EL (cell line): ENCODE measurements at places on chromosomes 7 and 10.

DNA sequence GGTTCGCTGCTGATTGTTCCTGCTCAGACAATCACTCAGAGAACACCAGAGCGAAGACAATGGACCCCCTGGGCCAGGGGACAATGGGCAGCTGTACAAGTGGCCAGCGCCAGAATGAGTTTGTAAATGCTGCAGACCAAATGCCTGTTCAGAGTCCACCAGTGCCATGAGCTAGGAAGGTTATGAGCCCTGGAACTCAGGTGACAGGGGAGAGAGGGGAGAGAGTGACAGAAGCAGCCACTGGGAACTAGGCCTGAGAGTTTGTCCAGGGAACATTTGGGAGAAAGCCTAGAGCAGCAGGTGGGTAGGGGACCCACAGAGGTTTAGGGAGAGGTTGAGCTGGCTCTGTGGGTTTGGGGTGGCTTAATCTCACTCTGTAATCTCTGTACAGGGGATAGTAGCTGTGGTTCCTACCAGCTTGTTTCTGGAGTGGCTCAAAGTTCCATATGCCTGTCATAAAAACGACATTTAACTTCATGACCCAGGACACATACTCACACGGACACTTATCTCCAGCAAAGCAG lies 60.4 kb downstream of the C10orf105 start:
- DNase-seq, result no peak

DNA sequence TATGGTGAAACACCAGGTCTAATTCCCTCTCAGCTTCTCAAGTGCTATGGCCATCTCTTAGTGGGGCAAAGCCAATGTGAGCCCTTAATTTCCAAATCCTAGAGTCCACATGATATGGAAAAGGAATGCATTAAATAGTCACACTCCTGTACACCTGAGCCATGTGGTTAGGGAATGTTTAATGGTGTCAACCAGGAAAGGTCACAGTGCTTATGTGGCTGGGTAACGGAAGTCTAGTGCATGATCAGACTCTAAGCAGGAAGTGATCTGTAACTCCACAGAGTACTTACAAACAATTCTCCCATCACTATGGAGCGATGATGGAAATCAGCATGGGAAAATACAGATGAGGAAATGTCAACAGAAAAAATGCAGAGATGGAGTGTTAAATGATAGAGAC lies 148.8 kb downstream of the MAGI2 start:
- DNase-seq, result no peak

- peak; percentile 67 for DNase-seq
Measured at GRCh38 chr10:73744664-73744975, 448 bp downstream of the SEC24C start.

DNA sequence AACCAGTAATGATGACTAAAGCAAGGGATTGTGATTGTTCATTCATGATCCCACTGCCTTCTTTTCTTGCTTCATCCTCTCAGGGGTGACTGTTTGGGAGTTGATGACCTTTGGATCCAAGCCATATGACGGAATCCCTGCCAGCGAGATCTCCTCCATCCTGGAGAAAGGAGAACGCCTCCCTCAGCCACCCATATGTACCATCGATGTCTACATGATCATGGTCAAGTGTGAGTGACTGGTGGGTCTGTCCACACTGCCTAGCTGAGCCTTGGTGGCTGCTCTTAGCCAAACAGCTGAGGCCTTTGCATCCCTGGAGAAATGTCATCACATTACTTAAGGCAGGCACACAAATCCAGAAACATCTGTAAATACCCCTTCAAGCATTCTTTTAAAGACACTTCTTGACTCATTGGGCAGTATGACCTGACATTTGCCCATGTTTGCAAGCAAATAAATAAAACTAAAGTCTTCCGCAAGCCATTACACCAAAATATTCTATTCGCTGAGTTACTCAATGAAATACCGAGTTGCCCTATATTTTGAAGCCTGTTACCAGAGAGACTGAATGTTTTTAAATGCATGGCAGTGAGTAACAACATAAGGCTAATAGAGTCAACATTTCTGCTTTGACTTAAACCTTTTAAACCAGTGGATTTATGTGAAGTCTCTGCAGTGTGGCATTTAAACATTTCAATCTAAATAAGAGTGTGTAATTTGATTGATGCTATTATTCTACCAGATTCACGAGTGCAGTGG lies 166.3 kb upstream of the LANCL2 start:
- no peak for DNase-seq

DNA sequence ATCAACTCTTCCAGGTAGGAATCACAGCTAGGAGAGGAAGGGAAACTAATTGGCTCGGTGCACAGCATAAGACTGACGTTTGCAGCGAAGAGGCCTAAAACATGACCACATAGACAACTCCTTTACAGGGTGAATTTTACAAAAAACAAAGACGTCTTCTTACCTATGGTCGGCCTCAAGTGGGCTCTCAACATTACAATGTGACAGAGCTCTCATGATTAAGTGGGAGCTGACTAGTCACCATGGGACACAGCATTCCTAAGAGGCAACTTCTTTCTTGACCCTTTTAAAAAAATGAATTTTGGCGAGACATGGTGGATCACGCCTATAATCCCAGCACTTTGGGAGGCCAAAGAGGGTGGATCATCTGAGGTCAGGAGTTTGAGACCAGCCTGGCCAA lies 4.6 kb downstream of the PDIA4 start:
- DNase-seq, result no peak

- DNase-seq, result peak; percentile 40
Measured at GRCh38 chr7:92837000-92837749, 802 bp upstream of the CDK6 start.

- DNase-seq, result no peak
Measured at GRCh38 chr7:68314208-68314607, 1284.1 kb upstream of the AUTS2 start.

DNA sequence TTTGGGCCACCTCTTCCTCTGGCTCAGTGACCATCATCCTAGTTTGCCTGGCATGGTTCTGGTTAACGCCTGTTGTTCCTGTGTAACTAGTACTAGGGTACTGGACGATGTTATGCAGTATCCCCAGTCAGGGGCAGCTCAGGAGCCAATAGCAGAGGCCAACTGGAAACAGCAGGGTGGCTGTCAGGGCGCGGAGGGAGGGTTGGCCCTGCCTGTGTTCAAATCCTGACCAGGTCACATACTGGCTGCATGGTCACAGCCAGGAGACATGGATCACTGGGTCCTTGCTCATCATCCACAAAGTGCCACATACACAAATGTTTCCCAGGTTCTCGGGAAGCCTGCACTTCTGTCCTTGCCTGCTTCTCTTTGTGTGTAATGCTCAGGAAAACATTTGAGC lies 12.3 kb upstream of the RBP3 start:
- DNase-seq, result no peak

DNA sequence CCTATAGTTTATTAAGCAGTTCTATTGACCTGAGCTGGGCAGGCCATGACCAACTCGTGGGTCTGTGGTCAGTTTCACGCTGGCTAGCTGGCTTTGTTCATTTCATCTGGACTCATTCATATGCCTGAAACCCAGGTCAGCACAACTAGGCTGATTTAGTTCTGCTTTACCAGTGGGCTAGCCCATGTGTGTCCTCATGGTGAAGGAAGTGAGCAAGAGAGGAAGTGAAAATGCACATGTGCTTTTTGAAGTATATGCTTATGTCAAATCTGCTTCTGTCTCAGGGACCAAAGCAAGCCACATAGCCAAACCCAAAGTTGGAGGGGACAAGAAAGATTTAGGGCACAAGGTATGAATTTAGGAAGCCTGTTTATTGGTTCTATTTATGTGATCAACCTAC lies 154.5 kb downstream of the RNF133 start:
- no peak for DNase-seq

- DNase-seq, result no peak
Measured at GRCh38 chr7:113373863-113374262, 255.5 kb upstream of the SMIM30 start.

DNA sequence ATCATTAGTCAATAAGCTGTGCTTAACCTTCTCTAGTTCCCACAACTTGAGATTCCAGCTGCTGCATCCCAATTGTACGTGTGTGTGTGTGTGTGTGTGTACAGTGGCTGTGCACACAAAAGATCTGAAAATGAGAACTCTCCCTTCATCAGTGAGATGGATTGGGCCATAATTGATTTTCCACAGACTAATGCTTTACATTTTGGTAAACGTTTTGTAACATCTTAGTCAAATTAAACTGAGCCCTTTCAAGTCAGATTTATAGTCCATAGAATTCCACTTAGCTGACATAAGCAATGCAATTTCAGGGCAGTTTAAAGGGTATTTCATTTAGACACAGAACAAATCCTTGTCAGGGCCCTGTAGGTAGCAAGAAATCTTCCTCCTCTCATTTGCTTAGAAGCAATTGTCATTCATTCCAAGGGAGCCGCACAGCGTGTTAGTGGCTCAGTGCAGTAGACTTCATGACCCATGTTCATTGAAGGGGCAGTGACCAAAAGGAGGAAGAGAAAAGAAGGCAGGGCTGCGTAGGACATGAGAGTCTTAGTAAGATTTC lies 1123.5 kb upstream of the AUTS2 start:
- no peak for DNase-seq

DNA sequence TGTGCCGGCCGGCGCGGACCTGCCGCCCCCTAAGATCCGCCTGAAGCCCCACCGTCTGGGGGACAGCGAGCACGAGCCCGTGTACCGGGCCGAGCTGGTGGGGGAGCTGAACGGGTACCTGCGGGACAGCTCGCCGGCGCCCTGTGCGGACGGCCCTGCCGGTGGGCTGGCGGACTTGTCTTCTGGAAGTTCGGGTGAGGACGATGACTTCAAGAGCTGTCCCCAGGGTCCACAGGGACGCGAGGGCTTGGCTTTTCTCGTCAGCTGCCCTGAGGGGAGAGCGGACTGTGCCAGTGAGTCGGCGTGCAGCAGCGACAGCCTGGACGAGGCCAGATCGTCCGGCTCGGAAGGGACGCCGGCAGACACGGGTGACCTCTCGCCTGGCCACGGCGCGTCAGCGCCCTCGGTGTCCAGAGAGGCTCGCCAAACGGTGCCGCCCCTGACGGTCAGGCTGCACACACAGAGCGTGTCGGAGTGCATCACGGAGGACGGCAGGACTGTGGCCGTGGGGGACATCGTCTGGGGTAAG lies 8.5 kb downstream of the PWWP2B start:
- no peak for DNase-seq

DNA sequence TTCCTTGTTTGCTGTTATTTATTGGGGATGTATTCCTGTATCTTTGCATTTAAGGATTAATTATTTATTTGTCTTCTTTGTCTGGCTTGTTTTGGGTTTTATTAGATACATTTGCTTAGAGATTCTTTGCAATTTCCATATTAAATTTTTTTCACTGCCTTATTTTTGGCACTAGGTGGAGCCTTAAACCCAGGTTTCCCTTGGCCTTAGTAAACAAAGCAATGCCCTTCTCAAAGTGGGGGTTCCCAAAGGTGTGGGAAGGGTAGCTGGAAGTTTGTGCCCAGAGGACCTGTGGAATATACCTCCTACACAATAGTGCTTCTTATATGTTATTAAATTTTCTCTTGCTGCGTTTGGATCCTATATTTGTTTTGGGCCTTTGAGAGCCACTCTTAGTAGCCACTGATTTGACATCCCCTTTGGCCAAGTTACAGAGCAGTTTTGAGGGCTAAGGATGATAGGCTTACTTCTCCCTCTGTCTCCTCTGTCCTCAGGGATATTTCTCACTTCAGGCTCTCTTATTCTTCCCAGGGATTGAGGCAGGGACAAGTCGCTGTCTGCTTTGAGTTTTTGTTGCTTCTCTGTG lies 162.3 kb downstream of the ITGB1 start:
- DNase-seq, result peak; percentile 40

GRCh38 chr10:99232360-99232999 lies 3.2 kb downstream of the HPSE2 start:
- no peak for DNase-seq

DNA sequence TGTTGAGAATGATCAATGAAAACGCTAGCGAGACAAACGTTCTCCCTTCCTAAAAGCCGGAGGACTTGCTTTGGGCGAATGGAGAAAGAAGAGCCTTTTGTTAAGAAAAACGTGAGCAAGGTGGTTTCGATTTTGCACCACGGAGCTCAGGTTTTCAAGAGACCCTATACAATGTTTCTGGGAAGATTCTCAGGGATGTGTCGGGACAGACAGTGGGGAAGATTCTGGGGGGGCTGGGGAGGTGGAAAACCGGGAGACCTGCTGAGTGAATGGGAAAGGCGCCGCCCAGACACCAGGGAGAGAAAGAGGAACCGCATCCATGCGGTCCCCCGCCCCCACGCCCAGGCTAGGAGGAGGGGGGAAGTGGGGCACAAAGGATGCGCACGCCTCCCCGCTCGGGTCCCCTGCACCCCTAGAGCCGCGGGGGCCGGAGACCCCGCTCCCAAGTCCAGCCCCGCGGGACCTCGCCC lies 745 bp downstream of the YWHAG start:
- peak; percentile 39 for DNase-seq

DNA sequence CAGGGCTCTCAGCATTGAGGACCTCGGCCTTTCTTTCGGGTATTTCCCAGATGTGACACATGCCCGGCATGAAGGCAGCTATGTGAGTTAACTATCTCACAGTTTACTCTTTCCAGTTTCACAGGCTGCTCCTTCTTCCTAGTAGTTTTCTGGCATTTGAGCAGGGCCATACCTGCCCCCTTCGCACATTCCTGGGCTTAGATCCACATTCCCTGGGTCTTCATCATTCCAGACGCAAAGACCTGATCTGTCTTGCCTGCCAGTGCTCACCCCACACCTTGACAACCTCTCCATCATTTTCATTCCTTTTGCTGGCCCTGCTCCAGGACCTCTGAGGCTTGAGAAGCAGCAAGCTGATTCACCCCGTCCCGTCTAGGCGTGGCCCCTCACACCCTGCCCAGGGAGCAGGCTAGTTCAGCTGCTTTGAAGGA lies 227.5 kb downstream of the WDR11 start:
- DNase-seq, result no peak

- no peak for DNase-seq
Measured at GRCh38 chr7:130047831-130048230, 3.3 kb downstream of the ZC3HC1 start.

- no peak for DNase-seq
Measured at GRCh38 chr10:88472540-88472939, 110.6 kb downstream of the RNLS start.

DNA sequence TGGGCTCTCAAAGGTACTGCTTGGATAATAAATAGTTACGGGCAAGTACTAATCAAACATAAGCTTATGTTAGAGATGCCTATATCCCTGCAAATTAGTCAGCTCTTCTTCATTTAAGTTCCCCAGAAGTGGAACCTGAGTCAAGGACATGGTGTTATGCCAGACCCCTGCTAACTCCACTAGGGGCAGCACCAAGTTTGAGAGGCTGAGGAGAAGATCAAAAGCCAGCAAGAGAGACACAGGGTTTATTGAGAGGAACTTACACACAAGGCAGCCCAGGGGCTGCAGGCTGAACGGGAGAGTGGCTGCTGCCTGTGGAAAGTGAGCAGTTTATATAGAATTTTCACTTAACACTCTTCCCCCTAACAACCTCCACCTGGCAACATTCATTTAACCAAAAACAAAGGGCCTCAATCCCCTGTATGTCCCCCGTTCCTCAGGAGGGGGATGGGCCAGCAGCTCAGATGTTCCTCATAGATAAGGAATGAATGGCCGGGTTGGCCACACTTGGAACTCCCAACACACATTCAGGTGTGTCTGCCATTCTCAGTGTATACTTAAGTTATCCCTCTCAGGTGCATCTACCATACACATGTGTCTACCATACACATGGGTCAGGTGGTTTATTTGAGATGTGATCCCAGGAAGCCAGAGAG lies 62.6 kb upstream of the GHITM start:
- DNase-seq, result peak; percentile 58

GRCh38 chr10:49632406-49633317 lies 18.8 kb downstream of the CHAT start:
- no peak for DNase-seq

- DNase-seq, result no peak
Measured at GRCh38 chr7:132243463-132243862, 332.8 kb downstream of the PLXNA4 start.

- DNase-seq, result peak; percentile 68
Measured at GRCh38 chr7:47179812-47180515, 401.9 kb downstream of the TNS3 start.
